Stimulated activated CD8-positive, alpha-beta memory T cell treated with anti-CD3 and anti-CD28 coated beads, Interleukin-2, amount 100 ng/mL, for 48 hours (primary cell): ENCODE measurements at places on chromosomes 6 and 20.

DNA sequence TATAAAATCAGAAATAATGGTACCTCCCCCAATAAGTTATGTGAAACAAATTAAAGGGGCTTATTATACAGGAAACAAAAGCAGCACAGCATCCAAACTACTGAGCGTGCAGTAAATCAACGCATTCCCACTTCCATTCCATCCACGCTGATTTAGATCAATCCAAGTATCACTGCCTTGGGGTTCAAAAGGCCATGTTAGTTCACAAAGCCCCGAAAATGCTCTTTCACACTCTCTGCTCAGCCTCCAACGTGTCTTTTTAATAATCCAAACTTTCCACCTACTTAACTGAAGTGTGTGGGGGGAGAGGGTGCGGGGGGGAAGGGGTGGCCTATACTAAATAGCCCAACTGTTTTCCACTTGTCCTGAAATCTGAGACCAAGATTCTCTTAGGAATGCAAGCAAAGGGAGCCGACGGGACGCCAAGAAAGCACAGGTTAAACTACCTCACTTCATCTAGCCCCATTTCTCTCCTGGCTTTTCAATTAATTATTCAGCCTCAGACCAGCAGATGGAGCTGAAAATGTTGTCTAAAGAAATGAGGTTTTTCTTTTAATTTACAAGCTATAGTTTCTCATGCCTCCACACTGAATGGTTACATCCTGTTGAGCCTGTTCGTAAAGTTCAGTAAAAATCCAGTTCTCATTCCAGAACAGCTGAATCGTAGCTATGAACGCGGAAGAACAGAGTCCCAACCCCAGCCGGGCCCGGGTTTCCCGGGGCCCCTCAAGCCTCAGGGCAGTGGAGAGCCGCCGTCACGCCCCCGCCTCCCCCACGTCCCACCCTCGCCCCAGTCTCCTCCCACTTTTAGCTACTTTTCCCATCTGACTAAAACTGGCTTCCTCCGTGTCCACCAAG, 1.0 kb upstream of the NXT1 start:
- DNase-seq: peak; percentile 61

DNA sequence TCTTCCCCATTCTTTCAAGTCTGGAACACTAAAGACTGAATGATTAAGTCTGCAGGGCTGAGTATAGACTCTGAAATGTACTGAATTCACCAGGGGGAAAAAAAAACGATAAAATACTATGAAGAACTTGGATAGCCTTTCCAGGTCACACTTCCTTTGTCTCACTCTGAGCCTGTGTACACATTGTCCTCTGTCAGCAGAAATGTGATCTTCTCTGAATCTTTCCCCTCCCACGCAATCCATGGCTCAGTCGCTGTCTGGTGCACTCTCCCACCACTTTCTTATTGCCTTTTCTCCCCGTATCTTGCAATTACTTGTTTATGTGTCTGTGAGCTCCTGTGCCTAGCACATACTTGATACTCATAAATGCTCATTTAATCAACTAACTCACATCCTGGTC, 212.6 kb upstream of the RSPO3 start:
- no peak for DNase-seq

DNA sequence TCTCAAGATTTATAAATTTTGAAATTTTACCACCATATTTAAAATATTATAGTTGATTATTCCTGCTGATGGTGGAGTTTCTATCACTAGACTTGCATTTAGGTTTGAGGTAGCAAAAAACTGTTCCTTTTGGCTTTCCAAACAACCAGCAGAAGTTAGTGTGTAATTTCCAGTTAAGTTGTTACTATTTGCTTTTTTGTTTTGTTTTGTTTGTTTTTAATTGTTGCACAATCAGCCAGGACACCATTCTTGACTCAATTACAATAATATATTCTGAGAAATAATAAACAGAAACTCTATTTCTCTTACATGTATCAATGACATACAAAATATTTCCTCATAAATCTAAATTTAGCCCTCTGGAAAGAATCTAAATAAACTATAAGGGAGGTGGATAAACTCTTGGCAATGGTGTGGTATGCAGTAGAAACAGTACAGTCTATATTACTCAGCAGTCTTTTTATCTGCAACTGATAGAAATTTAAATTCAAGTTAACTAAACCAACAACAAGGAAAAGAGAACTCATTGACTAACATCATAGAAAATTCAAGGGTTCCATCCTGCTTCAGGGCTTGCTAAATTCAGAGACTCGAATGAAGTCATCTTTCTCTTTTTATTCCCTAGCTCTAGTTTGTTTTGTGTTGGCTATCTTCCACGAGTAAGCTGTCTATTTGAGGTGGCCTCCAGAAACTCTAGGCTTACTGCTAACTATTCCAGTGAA, 19.4 kb upstream of the COL19A1 start:
- no peak for DNase-seq

DNA sequence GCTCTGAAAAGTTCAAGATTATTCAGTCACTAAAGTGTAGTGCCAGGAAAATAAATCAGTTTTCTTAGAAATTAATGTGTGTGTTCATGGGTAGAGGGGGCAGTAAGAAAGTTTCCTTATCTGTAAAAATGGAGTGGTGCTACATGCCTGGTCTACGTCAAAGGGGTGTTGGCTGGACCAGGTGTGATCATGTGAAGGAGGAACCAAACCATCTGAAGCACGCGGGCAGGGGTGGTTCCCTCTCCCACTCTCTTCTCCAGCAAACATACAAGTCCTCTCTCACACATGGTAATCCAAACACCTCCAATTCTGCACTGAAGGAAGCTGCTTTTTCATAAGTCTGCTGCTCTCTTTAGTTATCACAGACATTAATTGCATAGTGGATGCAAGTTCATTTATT, 63.1 kb downstream of the CLIC5 start:
- DNase-seq: no peak

DNA sequence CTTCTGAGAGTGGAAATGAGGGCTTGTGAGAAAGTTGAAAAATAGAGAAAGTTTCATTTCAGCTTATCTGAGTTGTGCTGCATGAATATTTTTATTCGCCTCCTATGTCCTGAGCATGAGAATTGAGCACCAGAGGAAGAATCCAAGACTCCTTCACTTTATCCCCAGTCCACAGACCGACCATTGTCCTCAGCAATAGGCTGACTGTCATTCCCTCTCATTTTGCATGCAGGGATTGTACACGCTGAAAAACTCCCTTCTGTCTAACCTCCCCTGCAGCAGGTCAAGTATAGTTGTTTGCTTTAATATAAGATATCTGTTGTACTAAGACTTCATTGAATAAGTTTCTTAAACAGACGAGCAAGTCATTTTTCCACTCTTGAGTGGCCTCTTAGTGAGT, 437.6 kb downstream of the PRKN start:
- no peak for DNase-seq

- DNase-seq: no peak
These were observed 6.1 kb downstream of the FOXQ1 start for GRCh38 chr6:1318036-1318435.

DNA sequence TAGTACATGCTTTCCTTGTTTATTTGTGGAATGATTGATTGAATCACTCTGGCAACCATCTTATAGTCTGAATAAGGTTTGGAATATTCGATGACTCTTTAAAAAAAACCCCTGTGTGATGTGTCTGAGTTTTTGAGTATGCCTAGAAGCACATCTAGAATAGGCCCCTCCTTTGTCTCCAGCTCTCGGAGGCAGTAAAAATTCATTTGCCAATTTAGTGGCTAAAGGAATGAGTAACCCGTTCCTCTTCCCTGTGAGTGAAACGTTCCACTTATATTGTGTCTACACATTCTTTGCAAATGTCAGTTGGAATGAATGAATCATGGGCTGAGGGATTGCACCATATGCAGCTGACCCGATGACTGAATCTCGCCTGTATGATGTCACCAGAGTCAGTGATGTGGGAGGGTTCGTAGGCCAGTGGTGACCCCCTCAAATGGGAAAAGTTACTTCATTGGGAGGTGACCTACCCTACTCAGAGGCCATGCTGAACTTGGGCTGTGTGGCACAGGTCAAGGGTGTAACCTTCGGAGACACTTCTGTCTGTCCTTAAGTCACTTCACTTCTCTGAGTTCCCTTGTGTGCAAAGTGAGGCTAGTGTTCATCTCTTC, 21.6 kb downstream of the MOCS3 start:
- DNase-seq: peak; percentile 31

GRCh38 chr20:61320691-61321425, 68.8 kb downstream of the CDH4 start:
- DNase-seq: no peak

DNA sequence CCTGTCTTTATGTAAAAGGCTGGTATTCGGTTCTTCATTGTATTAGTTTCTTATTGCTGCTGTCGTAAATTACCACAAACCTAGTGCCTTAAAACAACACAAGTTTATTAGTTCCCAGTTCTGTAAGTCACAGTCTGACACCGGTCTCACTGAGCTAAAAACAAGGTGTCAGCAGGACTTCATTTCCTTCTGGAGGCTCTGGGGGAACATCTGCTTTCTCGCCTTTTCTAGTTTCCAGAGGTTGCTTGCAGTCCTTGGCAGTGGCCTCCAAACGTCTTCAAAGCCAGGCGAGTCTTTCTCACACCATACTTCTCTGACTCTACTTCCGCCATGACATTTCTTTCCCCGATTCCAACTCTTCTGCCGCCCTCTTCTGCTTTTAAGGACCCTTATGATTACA, 43.0 kb upstream of the ZFAND3 start:
- DNase-seq: no peak

DNA sequence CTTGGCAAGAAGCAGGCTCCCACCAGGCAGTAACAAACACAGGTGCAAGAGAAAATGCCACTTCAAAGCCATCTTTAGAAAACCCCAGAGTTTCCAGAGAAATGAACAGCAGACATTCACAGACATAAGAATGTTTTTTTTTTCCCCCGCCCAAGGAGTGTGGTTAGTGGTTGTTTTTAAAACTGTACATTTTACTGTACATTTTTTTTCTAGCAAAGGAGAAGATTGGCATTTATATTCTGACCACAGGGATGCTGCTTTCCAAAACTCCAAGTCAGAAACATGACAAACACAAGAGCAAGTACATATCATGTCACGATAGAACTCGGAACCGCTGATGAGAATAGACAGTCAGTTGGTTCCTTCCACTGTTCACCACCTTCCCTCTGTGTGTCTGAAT, 197.9 kb downstream of the LRFN2 start:
- DNase-seq: no peak

DNA sequence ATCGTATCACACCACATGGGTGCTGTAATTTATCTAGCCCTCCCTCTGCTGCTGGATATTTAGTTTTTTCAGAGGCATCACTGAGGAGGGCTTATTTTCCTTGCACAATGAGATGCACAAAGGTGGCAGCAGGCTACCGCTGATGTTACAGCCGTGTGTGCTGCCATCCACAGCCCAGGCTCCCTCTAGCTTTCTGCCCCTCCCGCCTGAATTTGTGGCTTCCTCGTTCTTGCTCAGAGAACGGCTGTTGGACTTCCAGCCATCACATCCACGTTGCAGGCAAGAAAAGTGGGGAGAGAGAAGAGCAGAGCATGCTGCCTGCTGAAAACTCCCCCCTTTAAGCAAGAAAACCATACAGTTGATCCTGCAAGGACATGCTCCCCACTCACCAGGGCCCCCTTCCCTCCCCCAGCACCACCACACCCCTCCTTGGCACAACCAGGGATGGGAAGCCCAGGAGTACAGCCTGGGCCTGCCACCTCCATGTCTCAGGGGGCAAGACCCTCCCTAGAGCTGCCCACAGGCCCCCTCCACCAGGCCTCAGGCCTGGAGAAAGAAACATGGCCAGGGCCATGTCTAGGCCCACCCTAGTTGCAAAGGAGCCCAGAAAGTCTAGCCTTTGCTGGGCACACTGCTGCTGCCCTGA, 102.6 kb downstream of the MRPL14 start:
- no peak for DNase-seq

DNA sequence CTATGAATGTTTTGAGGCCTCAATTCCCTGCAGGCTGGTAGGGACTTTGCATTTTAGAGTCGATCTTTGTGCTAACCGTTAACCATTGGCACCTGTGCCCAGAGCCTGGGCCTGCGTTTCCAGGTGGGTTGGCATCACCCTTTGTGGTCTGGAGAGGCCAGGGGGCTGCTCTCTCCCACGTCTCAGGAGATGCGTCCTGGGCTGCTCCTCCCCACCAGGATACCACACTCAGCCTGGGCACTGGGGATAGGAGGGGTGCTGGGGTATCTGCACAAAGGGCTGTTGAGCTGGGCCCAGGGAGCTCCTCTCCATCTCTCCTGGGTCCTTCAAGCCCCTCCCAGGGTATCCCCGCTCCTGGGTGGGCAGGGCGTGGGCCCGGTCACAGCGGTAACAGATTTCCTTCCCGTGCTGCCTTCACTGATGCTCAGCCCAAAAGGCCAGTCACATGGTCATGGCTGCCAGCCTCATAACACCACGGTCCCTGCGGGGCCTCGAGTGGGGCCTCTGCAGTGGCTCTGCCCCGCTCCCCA, 266.2 kb downstream of the TAF4 start:
- no peak for DNase-seq

- DNase-seq: no peak
These were observed 15.4 kb downstream of the IGF2R start for GRCh38 chr6:159984268-159984786.

GRCh38 chr6:44064089-44064947, 62.9 kb downstream of the MRPL14 start:
- DNase-seq: no peak

DNA sequence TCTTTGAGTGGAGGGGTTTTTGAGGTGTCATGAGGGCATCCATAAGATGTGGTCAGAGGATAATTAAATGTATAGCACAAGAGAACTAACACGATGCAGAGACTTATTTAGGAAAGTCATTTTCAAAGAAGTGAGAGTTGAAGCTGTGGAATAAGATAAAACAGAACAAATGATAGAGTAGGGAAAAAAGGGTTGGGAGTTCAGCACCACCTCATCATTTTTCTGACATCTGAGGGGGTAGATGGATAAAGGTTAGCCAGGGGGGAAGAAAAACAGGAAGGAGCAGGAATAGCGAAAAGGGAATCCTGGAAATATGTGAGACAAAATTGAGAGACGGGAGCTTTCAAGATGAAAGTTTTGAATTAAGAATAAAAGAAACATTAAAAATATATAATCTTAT, 434.2 kb downstream of the NKAIN2 start:
- no peak for DNase-seq

DNA sequence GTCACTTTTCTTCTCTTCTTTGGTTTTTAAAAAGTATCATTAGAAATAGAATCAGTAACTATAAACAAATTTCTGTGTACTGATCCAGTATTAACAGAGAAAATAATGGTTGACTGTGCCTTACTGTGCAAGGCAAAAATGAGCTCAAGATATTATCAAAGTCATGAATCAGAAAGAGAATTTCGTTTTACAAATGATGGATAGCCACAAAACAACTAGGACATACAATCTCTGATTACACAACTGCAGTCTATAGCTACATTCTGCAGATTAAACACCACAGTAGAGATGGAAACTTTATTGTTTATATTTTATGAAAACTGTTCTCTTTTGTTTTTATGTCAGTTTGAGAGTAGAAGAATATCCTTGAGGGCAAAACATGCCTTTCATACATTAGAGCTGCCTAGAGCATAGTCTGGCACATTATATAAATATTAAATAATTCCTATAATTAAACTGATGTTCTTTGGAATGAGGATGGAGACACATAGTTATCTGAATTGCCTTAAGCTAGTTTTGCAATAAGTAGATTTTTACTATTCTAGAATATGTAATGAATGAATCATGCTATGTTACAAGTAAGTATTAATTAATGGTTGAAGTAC, 333.1 kb downstream of the LAMA2 start:
- DNase-seq: no peak
